ENCODE measurements at places on chromosomes 6 and 20.

- no peak for DNase-seq
Observed at GRCh38 chr6:9783567-9783966, 631.3 kb downstream of the TFAP2A start.

DNA sequence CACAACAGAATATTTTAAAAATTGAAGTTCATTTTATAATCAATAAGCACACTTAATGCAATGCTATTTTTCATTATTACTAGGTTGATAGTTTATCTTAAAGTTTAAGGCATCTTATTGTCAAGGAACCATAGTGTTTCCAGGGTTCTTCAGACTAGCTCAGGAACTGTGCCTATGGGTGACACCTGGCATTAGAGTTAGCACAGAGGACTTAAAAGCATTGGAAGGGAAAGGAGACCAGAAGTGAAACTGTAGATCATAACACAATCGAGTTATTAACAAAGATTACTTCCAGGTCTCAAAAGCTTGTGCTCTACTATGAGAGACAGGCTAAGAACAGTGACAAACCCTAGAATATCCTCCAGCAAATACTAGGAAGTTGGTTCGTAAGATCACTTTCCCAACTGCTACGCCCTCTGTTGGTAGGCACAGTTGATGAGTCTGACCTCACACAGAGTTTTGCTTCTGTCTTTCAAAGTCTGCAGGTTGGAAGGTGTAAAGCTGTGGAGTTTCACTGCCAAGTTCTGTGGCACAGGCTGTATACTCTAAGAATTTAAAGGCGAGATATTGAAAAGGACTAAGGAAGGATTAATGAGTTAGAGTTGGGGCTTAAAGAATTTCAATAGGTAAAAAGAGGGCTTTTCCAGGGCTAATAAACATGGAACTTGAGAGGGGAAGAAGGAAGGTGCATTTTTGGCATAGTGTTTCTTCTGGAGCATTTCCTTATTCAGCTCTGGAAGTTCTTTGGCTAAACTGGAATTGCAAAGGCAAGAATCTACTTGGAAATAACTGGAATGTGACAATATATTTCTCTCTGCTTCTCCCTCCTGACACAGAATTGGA, 531.3 kb upstream of the JAG1 start:
- DNase-seq: no peak

- DNase-seq: no peak
Observed at GRCh38 chr6:22380236-22380635, 83.4 kb upstream of the PRL start.

GRCh38 chr20:4138056-4138455, 122.7 kb upstream of the RNF24 start:
- DNase-seq: no peak

DNA sequence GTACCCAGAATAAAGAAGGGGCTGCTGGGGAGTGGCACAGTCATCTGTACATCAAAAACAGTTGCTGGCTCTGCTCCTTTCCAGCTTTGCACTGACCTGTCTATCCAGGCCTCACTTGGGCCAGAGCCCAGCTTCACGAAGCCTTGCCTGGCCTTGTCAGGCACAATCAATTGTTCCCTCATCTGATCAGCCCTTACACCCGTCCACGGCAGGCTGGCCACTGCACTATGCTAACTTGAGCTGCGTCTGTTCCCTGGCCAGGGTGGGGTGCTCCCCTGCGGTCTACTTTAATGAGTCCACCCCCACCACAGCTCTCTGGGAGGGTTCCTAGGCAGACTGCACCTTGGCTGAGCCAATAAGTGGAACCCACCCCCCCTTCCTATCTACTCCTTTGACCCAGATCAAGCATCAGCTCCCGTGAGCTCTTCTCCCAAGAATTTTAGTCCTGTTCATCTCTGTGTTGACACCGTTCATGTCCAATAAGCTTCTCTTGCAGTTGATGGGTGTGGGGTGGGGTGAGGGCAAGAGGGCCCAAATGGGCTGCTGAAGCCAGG, 74.3 kb upstream of the MLN start:
- DNase-seq: no peak

- DNase-seq: no peak
Observed at GRCh38 chr6:15423286-15423993, 177.6 kb downstream of the JARID2 start.

GRCh38 chr20:40978761-40979160, 49.9 kb upstream of the TOP1 start:
- no peak for DNase-seq

DNA sequence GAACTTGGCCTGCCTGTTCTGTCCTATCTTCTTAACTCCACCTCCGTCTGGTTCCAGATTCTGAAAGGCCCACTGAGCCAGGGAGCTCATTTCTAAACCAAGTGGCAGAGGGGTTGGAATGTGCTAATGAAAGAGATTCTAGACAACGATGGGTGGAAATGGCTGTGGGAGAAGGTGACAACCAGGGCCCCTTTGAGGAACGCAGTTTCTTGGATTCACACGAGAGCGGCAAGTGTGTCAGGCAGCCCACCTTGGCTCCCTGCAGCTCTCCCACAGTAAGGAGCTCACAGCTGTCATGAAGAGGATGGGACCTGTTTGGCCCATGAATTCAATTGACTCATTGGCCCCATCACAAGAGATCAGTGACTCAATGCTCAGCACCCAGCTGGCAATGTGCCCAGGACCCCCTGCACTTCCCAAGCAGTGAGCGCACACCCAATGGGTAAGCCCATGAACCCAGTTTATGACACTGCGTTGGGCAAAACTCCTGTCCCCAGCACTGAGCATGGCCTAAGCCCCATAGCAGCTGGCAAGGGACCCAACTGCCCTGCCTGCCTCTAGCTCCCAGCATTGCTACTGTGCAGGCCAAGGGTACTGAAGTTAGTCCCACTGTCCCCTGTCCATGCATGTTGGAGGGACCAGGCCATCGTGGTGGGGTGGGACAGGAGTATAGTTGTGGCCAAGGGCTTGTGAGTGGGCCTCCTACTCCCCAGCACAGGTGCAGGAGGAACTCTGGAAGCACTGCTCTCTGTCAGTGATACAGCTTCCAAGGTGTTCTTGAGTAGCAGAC, 16.4 kb downstream of the MRPS18A start:
- no peak for DNase-seq

- no peak for DNase-seq
Observed at GRCh38 chr6:161452241-161452640, 178.4 kb upstream of the AGPAT4 start.

Data from progenitor cell of endocrine pancreas (in vitro differentiated cells).